ENCODE measurements at places on chromosomes 2 and 18.

GRCh38 chr2:232970051-232970450 lies 43.0 kb downstream of the NGEF start:
- no peak for DNase-seq

DNA sequence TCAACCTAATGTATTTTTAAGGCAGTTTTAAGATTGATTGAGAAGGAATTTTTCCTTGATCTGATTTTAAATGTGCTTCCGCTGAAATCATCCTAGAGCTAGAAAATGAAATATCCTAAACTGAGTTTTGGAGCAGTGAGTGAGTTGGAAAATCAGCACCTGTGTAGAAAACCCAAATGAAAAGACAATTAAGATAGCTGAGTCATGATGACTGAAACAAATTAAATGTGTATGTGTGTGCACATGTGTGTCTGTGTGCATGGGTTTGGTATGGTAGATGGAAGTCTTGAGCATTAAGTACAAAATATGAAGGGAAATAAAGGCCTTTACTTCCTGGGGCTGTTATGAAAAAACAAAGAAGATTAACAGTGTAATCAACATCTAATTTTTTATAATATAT lies 394.6 kb upstream of the MAP2 start:
- DNase-seq = no peak

- no peak for DNase-seq
These were observed 316.9 kb upstream of the ZEB2 start for GRCh38 chr2:144836635-144837350.

- DNase-seq = no peak
These were observed 678 bp upstream of the UBE2E3 start for GRCh38 chr2:180979749-180980105.

DNA sequence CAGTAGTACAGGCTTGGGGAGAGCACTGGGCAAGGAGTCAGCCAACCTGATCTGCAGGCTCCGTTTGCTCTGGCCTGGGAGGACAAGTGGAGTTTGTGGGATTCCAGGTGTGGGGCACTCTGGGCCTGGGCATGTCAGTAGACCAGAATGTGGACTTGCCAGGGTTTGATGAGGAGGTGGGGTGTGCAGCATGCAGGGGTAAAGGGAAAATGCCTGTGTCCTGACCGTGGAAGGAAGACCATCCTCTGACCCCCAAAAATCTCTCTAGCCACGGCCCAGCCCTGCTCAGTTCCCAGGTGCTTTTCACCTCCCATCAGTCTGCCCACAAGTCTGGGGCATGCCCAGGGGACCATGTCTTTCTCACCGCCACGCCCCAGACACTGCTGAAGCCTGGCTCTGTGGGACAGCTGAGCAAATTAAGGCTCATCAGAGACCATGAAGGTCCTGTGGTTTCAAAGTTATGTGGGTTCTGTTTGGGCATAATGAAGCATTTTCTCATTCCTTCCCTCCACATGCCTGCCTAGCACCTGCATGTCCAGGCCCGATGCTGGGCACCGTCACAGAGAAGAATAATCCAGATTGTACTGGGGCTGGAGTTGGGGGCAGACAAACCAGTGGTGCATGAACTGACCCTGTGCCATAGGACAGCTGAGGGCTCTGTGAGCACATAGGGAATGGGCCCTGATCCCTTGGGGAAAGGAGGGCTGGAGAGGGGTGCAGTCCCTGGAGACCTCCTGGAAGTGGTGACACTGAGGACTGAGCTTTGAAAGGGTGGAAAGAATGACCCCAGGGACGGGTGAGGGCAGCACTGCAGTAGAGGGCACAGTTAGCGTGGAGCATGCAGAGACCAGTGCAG lies 6.5 kb upstream of the KCNF1 start:
- no peak for DNase-seq

- no peak for DNase-seq
These were observed 105.9 kb downstream of the NAT8 start for GRCh38 chr2:73536133-73536840.

DNA sequence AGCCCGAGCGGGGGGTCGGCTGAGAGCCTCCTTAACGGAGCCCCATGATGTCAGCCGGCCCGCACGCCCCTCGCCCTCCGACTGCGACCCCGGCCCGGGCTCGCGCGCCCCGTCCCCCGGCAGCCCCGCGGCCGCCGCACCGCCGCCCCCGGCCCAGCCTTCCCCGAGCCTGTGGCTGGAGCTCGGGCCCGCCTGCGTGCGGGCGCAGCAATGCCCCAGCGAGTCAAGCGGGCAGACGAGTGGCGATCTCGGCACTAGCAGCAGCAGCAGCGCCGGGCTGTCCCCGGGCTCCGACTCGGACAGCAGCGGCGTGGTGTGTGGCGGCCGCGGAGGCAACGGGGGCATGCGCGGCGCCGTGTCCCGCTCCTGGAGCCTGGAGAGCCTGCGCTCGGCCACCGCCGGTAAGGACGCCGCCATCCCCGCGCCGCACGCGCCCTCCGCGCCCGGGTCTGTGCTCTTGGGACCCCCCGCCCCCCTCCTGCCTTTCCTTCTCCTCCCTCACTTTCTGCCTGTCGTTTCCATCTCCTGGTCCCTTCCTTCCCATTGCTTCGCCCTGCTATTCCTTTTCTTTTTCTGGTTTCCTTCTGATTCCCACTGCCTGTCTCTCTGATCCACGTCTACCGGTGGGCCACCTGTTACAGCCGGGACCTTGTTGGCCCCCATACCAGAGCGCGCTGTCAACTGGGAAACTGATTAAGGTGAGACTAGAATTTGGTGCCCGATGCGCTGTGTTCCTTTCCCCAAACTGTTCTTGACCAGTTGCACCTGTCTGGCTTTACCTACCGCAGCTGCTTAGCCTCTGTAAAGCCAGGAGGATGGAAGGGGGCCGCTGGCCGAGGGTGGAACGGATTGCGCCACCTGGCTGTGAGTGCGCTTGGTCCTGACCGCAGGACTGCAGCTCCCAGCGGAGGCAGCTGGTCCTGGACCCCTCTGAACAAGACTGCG lies 127.4 kb downstream of the ARHGEF4 start:
- DNase-seq = no peak

- no peak for DNase-seq
These were observed 108.9 kb upstream of the CDC42EP3 start for GRCh38 chr2:37780387-37780676.

GRCh38 chr2:120709608-120710041 lies 26.0 kb upstream of the GLI2 start:
- no peak for DNase-seq
